Hematopoietic multipotent progenitor cell treated with erythropoietin and hydrocortisone succinate and interleukin-3 and kit ligand, for 6 days (in vitro differentiated cells): ENCODE measurements at places on chromosomes 6 and 20.

DNA sequence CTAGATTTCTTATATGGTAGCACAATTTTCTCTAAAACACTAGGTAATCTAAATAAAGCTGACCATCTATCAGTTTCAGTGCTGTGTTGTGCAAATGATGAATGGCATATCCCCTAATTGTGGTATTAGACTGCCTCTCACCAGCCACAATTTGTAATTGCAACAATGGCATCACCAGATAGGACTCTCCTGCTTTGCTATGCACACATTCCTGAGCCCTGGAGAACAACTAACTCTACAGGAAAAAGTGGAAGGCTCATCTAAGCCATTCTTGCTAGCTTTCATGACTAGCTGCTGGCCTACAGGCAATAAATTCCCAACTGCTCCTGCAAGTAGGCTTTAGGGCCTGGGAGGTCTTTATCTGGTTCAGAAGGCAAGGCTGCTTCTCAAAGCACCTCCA is 974.1 kb downstream of the EYS start:
- DNase-seq = peak; percentile 5

DNA sequence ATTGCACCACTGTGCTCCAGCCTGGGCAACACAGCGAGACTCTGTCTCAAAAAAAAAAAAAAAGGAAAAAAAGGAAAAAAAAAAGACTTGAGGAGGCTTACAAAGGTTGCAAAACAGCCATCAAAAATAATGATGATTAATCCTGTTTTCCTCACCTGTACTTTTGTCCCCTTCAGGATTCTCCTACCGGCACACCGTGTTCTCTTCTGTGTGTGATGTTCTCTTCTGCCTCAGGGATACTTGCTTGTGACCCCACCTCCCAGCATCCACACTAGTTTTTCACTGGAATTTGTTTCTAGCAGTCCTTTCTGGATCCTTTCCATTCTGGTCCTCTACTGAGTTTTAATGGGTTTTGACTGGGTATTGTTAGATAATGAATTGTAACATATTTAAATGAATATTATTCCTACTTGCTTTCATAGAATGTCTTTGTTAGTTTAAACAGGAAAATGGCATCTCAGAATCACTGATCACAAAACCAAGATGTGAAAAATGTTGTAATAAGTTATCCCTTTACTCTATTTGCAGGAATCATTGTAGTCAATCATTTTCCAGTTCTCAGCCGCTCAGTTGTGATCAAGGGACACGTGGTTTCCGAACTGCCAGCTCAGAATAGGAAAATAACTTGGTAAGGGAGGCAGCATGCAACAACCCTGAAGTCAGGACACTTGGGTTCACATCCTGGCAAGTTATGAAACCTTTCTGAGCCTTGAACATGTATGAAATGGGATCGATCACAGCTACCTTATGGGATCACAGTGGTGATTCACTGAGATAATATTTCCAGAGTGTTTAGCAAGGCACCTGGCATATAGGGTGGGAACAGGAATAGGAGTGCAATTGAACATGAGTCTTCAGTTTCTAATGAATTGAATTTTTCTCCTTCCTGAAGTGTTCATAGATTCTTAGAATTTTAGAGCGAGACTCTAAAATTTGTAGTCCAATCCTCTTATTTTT is 8.5 kb downstream of the C6orf89 start:
- DNase-seq = no peak

DNA sequence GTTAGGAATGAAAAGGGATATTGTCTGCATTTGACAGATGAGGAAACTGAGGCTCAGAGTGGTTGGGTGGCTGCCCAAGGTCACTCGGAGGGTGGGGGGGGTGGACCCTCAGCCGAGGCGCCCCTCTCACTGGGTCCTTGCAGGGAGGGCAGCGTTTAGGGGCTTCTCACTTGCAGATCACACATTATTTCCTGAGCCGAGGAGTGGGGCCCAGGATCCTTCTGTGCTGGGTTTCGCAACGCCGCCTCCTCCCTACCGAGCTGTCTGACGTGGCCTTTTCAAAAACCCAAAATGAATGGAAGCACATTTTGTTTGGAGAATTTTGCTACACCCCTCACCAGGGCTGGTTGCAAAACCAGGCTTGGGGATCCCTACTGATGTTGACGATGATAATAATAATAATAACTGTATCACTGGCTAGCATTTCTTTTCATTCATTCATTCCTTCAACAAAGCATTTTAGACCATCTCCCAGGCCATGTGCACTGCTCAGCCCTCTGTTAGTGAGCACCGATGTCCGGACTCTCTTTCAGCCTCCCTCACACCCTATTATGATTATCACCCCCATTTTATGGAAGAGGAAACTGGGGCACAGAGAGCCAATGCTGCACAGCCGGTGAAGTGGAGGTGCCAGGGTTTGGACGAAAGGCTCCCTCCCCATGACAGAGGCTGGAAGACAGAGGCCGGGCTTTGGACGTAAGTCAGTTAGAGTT is 5.2 kb downstream of the DLGAP4 start:
- DNase-seq = no peak

GRCh38 chr6:106773522-106773921 is 144.1 kb downstream of the QRSL1 start:
- no peak for DNase-seq

DNA sequence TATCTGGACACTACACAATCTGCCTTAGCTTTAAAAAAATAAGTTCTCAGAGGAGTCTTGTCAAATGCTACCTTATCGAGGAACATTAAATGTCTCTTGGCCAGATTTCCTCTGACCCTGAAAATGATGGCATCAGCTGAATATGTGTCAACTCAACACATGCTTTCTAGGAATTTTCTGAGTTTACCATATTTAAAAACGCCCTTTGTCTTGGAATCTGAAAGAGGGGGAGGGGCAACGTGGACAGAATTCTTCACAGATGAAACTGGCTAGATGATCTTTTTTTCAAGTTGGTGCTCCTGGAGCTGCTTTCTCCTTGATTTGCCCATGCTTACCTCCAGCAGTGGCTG is 5.1 kb downstream of the SOX4 start:
- no peak for DNase-seq

- DNase-seq = peak; percentile 41
Measured at GRCh38 chr6:44446626-44447300, 59.3 kb downstream of the CDC5L start.

GRCh38 chr6:150939399-150939798 is 73.9 kb downstream of the MTHFD1L start:
- DNase-seq = no peak

- peak; percentile 52 for DNase-seq
Measured at GRCh38 chr6:63272397-63272796, 47.4 kb downstream of the LGSN start.
